ENCODE measurements at places on chromosomes 16 and 17. TPM values are rescaled to one million over a fixed set of nuclear protein-coding genes. Genes with fewer than 3 reads are reported as not detected.

EFCAB5 gene
- 0.13 TPM for polyA plus RNA-seq

UBB gene
- polyA plus RNA-seq = 3,195 TPM

OR1A1 gene
- polyA plus RNA-seq = not detected

SMARCD2 gene
- 57.6 TPM for polyA plus RNA-seq

ZSCAN10 gene
- polyA plus RNA-seq = not detected

TBC1D3B gene
- 2.3 TPM for polyA plus RNA-seq

Data from BJ (cell line).